GM19239 (cell line): ENCODE measurements at places on chromosomes 3 and 15.
A peak's percentile ranks its signal among the peaks of the same experiment; 100 is the strongest.

DNA sequence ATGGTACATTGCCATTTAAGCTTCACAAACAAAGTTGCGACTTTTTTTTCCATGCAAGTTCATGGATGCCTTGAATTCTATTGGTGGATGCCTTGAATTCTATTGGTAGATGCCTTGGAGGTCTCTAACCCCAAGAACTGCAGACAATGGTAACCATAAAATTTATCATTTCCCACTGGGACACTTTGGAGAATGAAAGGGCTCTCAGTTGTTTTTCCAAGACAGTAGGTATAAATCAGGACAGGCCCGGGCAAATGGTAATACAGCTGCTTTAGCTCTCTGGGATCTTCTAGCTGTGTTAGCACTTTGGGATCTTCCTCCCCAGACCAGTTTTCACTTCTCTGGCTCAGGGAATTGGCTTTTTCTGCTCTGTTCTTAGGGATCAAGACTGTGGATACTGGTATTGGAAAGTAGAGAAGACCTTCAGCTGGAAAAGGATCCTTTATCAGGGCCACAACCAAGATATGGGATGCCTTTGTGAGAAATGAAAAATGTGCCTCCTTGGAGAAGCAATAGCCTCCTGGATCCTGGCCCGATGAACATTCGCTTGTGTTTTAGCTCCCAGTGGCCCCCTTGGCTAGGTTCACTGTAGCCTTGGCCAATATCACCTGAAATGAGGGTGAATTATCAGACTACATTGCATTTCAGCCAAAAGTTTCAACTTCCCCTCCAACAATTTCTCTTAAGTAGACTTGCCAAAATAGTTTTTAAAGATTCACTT lies 8.3 kb downstream of the LRRC3B start:
- DNase-seq, result no peak

GRCh38 chr3:135633078-135633477 lies 332.4 kb upstream of the PPP2R3A start:
- DNase-seq, result no peak

DNA sequence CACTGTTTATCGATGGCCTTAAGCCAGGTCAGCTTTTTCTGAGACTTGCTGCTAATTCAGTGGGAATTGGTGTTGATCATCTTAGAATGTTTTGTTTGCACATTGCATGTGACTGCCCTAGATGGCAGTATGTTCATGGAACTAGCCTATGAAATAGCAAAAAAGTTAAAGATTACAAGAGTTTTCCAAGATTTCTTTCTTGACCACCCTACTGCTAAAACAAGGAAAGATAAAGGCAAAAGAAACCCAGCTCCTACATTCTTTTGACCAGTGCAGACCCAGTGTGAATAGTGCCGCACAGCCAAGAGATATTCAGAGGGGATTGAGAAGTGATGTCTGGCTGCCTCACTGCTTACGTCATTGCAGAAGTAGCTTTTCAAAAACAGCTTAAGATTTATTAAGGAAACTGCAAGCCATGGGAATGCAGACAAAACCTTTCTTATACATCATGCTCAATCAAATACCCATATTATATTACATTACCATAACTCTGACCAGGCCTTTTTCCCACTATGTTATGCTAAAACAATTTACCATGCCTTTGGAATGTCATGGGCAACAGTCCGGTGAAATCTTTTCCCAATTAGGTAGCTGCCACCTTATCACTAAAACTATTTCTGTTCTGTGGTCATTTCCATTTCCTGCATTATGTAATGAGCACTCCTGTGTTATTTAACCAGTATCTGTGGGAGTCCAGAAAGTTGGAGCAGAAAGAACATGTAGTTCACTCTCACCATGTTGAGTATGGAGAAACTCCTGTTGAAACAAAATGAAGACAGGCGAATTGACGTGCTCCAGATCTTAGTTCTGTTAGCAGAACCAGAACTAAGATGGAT lies 6.0 kb downstream of the PHLDB2 start:
- no peak for DNase-seq

- no peak for DNase-seq
Measured at GRCh38 chr3:171088964-171089754, 62.6 kb upstream of the SLC2A2 start.

GRCh38 chr15:43828061-43828657 lies 1.4 kb downstream of the WDR76 start:
- no peak for DNase-seq

DNA sequence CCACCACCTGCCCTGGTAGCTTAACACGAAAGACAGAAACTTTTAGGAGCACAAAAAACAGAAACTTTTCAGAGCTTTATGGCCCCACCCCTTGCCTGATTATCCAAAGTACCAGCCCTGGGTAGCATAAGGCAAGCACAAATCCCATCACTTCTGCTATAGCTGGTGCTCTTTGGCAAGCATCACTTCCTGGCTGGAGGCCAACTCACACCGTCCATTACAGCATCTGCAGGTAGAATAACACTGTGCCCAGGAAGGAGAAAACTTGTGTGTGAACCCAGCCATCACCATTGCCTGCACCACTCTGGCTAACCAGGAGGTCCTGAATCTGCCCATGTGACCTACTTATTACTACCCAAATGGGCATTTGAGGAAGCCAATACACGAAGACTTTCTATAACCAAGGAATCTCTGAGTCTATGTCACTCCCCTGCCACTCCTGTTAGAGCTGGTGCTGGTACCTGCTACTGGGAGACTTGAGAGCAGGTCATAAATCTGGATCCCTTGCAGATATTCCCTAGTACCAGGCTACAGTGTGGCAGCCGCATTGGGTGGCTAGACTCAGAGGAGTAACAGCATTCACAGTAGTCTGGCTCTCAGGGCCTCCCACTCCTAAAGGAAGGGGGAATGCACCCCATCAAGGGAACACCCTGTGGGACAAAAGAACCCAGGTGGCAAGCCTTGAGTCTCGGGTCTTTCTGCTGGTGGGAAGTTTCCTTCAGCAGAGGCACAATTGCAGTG lies 73.3 kb upstream of the AKAP13 start:
- DNase-seq, result no peak

- DNase-seq, result no peak
Measured at GRCh38 chr3:196227629-196228493, 11.5 kb downstream of the SLC51A start.

- no peak for DNase-seq
Measured at GRCh38 chr3:64150623-64151207, 74.6 kb downstream of the PRICKLE2 start.

DNA sequence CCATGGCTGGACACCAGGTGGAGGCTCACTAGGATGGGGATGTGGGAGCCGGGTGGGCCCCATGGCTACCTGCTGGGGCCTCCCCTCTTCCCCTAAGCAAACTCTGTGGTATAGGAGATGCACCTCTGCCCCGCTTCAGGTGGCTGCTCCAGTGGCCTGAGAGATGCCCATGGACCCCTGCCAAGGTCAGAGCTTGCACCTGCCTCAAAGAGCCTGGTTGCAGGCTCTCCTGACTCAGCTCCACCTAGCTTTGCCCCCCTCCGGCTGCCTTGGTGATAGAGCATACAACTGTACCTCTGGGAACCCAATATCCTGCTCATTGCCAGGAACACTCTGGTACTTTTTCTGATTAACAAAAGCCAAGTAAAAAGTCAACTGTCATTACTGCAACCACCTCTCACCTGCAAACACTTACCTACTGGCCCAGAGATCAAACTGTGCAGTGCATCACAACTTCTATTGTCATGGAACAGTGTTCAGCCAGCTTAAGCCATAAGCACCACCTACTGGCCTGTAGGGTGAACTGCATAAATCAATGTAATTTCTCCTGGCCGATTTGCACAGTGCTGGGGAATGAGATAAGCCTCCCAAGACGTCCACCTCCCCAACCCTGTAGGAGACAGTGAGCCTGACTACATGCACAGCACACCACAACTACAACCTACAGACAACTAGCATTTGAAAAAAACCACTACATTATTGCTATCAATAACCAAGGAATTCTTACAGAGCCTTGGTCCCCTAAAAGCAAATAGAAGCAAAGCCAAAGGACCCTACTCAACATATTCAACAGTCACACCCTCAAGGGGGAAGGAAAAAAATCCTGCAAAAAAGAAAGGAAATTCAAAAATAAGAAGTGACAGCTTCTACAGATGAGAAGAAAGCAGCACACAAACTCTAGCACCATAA lies 352.4 kb upstream of the ARHGEF26 start:
- peak; percentile 22 for DNase-seq

DNA sequence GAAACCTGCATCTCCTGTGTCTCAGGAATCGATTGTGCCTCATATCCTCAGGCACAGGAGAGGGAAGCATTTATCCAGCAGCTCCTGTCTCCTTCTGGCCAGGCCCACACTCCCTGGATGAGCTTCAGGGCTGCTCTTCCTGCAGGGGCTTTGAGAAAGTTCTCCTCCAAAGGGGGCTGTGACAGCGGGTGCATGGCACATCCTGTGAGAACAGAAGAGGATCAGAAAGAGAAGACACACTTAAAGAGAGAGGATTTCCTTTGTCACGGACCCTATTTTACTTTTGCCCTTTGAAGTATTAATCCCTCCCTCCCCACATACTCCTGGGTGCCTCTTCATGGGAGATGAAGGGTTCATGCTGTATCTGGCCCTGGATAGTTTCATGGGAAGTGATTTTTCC lies 46.0 kb downstream of the MFSD1 start:
- DNase-seq, result no peak

DNA sequence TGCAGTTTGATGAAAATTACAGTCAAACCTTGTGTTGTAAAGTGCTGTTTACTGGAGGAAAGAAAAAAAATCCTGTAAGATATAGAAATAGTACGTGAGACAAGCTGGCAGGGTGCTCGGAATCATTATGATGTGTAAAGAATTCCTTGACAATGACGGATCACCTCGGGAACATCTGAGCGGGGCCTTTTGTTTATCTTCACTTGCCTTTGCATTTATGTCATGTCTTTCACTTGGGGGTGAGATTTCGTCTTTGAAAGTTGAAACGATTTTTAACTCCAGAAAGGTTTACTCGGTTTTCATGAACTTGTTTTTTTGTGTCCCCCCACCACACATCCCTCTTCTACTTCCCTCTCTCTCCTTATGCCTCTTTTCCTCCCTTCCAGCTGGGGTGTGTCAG lies 128.3 kb upstream of the VEPH1 start:
- no peak for DNase-seq

DNA sequence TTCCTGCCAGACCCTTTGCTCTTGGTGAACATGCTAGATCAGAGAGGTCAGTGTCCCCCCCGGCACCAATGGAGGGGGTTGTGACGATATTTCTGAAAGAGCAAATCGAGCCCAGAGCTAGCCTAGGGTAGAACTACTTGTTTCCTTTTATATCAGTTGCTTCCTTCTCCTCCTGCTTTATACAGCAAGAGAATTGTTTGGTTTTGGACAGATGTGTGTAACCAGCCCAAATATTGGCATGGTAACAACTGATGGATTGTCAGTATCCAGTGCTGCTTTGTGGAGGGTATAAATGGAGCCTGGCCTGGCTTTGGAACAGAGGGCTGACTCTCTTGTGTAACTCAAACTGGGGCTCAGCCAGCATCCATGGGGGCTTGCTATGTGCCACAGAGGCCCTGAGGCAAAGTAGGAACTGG lies 27.2 kb downstream of the SNX1 start:
- DNase-seq, result no peak

- DNase-seq, result no peak
Measured at GRCh38 chr15:78060232-78060631, 17.3 kb downstream of the TBC1D2B start.

- DNase-seq, result no peak
Measured at GRCh38 chr15:38072348-38073177, 138.1 kb downstream of the TMCO5A start.

DNA sequence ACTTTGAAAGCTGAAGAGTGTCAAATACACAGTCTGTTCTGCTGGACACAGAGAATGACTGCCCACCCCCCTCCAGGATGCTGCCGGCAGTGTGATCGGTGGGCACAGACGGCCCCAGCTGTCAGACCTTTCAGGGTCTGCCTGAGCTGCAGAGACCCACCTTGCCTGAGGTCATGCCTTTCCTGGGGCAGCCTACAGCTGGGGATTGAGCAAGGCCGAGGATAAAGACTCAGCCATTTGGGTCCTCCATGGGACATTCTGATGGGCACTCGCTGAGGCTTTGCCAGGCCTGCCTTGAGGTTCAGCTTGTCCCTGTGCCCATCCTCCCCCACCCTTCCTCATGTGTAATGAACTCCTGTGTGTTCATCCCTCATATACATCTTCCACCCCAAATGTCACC lies 102.3 kb upstream of the SMAD3 start:
- DNase-seq, result no peak

DNA sequence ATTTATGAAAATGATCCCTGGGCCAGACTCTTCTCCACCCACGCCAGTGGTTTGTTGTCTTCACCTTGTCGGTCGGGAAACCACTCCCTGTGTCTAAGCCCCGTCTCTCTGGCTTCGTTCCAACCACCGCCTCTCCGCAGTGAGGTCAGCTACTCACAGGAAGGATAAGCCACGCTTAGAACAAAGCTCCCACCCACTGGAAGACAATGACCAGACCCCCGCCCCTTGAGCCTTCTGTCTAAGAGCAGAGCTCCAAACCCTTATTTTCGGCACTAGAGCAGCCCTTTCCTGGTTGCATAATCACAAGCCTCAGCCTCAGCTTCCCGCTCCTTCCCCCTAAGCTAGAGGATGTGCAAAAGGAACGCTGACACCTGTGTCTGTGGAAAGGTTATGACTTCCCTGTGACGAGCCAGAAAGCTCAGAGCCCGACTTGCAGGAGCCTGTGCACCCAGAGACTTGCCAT lies 114.9 kb upstream of the MEF2A start:
- DNase-seq, result no peak

DNA sequence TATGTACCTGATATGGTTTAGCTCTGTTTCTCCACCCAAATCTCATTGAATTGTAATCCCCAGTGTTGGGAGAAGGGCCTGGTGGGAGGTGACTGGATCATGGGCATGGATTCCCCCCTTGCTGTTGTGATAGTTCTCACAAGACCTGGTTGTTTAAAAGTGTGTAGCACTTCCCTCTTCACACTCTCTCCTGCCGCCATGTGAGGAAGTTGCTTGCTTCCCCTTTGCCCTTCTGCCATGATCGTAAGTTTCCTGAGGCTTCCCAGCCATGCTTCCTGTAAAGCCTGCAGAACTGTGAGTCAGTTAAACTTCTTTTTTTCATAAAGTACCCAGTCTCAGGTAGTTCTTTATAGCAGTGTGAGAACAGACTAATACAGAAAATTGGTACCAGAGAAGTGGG lies 93.1 kb downstream of the C3orf70 start:
- no peak for DNase-seq

DNA sequence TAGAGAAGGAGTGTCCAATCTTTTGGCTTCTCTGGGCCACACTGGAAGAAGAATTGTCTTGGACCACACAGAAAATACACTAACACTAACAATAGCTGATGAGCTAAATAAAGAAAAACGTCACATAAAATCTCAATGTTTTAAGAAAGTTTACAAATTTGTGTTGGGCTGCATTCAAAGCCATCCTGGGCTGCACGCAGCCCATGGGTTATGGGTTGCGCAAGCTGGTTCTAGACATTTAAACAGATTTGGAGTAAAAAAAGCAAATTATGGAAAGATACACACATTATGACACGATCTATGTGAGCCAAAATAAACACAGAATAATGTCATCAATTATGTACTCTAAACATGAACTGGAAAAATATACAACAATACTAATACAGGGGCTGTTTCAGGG lies 703.3 kb upstream of the LMCD1 start:
- DNase-seq, result no peak

DNA sequence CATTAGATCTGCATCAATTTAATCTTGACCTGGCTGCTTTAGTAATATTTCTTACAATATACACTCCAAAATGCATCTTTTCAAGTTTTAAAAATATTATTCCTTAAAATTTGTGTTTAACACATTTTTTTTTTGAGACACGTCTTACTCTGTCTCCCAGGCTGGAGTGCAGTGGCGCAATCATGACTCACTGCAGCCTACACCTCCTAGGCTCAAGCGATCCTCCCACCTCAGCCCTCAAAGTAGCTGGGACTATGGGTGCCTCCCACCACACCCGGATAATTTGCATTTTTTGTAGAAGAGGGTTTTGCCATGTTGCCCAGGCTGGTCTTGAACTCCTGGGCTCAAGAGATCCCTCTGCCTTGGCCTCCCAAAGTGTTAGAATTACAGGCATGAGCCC lies 73.6 kb downstream of the ETV5 start:
- no peak for DNase-seq
